Adrenal gland (tissue), 19 donors: ENCODE measurements at places on chromosomes 13 and 19. TPM values are rescaled to one million over a fixed set of nuclear protein-coding genes. Genes with fewer than 3 reads are reported as not detected.

DNA sequence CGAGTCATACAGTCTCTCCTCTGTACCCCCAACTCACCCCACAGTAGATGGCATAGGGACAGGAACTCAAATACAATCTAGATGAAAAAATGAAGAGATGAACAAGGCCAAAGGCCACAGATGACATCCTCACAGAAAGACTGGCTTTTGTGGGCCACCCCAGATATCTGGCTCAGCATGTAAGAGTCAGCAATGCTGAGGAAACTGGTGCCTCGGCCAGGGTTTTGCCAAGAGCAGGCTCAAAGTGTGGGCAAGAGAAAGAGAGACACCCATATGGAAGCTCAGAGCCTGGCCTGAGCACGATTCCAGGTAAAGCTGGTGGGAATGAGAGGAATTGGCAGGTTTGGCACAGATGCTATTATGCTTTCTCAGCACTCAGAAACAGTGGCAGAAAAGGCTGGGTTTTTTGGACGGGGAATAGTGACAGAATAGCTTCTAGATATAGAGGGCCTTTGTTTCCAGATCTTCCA is 460.6 kb downstream of the FOXO1 start:
- no peak for DNase-seq

DNA sequence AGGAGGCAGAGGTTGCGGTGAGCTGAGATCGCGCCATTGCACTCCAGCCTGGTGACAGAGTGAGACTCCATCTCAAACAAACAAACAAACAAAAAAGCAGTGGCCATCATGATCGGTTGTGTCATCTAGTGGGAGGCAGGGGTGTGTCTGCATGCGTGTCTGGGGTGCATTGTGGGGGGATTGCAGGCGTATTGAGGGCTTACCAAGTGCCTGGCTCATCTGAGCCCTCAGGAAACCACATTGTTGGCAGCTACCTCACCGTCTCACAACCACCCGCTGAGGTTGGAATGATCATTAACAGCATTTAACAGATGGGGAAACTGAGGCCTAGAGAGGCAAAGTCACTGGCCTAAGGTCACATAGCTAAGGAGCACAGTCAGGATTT is 30.5 kb downstream of the NFIC start:
- no peak for DNase-seq

GRCh38 chr19:55580628-55581144 is at the start of gene ZNF579:
Gene ZNF579, minus strand, starts transcription at chr19:55580848. Its CDS starts 1,209 bp downstream, at chr19:55579639.
- peak; percentile 89 for DNase-seq

GRCh38 chr13:29858667-29859066 is 8.2 kb upstream of the UBL3 start:
- DNase-seq = no peak

DNA sequence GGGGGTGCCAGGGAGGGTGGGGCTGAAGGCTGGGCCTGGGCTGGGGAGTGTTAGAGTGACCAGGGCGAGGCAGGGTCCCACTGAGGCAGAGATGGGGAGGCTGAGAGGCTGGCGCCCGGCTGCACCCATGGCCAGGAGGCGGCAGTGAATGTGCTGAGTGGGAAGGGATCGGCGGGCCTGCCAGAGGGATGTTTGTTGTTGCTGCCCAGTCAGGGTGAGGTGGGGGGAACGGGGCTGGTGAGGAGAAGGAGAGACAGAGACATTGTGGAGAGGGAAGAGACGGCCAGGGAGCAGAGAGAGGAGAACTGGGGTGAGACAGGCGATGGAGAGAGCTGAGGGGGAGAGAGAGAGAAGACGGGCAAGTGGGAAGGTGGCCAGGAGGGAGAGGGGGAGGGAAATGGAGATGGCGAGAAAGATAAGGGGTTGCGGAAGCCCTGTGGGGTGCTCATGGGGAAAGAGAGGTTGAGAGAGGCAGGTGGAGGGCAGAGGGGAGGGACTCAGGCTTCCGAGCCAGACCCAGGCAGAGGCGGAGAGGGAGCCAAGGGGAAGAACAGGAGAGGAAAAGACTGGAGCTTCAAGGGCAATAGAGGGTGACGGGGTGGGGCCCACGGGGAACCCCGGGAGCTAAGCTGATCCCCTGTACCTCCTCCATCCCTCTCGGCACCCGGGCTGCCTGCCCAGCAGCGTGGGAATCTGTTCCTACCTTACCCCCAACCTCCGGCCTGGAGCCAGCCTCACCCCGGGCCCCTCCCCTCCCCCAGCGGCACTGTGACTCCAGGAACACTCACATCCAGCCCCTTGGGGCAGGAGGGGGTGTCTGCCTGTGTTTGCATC is 690 bp upstream of the B3GNT8 start:
- DNase-seq = peak; percentile 61

DNA sequence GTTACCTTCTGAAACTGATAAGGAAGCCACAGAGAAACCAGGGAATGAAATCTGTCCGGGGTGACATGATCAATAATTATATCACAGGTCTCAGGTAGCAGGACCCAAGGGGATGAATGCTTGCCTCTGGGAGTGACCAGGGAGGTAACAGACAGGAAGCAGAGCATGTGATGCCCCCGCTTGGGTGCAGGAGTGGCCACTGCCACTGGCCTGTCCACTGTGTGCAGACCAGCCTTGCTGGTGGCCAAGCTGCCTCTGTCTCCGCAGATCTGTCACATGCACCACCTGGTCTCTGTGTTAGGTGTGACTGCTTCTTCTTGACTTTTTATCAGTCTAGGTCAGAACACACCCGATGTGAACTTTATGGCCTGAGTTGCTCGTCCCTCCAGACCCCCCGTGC is 71.8 kb downstream of the PEPD start:
- no peak for DNase-seq

DNA sequence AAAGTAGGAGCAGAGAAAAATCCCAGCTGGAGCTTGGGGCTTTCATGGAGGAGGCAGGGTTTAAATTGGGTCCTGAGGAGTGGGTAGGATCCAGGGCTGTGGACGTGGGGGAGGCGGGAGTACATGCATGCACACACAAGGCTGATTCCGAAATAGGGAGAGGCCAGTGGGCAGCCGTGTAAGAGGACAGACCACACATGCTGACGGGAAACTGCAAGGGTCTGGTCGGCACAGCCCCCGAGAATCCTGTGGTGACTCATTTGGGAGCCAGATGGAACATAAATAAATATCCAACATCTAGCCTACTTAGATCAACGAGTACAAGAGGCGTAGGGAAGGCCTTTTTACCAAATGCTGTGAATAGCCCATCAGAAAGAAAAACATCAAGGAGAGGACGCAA is 216.3 kb upstream of the ZNF507 start:
- DNase-seq = no peak

DNA sequence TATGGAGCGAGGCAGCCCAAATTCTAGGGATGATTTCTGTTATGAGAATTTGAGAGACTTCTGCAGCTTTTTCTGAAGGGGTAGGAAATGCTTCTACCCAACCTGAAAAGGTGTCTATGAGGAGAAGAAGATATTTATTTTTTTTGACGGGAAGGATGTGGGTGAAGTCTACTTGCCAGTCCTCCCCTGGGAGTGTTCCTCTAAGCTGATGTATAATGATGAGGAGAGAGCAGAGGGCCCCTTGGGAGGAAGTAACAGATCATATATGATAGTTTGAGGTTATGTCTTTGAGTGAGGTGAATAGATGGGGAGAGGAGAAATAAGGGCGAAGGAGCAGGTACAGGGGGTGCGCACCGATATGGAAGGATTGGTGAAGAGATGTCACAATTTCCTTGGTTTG is 910.6 kb upstream of the SLITRK5 start:
- DNase-seq = no peak

GRCh38 chr13:98524391-98524790 is 52.5 kb downstream of the STK24 start:
- DNase-seq = no peak

GRCh38 chr13:80336370-80336769 is 4.6 kb downstream of the SPRY2 start:
- no peak for DNase-seq

- peak; percentile 4 for DNase-seq
These were observed 1558.5 kb downstream of the UQCRFS1 start for GRCh38 chr19:27654266-27654990.

GRCh38 chr13:91228108-91228507 is 119.4 kb upstream of the MIR17HG start:
- DNase-seq = no peak

GRCh38 chr19:49691243-49692146 is 579 bp downstream of the CPT1C start:
- DNase-seq = no peak

- DNase-seq = no peak
These were observed 10.1 kb downstream of the AP2S1 start for GRCh38 chr19:46840498-46840942.

- DNase-seq = no peak
These were observed 47.0 kb downstream of the SMIM24 start for GRCh38 chr19:3433313-3433712.

DNA sequence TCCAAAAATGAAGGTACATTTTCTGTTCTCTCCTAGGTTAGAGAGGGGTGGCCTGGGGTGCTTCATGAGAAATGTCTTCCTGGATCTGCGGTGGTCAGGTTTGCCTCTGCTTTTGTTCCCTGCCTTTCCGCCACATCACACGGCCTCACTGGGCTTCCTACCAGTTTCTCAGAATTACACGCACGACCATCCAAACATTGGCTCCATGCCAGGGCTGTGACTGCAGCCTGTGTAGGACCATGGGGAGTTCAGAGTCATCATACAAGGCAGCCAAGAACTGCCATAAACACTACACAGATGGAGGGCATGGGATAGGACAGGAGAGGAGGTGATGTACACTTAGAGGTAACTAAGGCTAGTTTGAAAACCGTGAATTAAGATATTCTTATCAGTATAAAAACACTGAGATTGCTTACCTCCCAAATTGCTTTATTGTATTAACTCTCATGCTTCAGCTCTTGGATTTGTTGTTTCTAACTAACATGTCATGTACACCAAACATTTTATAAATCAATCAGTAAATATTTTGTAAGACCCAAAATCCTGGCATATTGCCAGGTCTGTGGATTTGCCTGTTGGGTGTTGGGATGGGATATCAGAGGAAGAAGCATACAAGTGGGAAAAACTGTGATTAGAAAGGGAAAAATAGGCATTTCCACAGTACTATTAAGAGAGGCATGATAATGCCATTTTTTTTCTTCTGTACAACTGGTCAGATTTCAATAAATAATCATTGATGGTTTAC is 45.2 kb downstream of the CDADC1 start:
- DNase-seq = peak; percentile 56

DNA sequence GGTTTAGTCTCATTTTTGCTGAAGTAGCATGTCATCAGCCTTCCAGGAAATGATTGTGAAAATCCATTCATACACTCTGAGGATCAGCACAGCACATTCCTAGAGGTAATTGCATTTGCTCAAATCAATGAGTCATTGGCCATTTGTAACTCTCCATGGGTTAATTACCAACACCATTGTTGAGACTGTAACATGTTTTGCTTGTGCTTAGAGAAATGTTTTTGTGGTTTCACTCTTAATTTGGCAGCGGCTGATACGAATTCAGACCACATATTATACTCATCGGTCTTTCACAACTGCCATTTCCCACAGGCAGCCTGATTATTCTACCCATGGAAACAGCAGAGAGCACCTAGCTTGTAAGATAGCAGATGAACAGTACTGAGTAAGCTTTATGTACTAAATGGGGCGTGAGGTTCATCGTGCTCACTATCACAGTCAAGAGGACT is 110.3 kb downstream of the NHLRC3 start:
- no peak for DNase-seq

- DNase-seq = no peak
These were observed 102.9 kb downstream of the FRY start for GRCh38 chr13:32134241-32135055.

DNA sequence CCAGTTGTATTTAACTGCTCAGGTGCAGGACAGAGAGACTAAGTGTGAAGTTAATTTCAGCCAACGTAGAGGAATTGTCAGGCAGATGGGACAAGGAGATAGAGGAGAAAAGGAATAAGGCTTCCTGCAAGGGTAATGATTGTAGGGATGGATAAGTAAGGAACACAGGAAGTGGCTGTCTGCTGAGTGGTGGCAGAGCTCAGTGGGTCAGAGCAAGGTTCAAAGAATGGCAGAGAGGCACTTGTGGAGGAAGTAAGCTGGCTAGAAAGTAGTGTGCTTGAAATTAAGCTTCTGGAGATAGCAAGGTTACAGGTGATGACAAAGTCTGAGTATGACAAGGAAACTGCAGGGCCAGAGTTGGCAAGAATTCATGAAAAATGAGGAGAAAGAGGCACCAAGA is 47.9 kb downstream of the USPL1 start:
- DNase-seq = no peak

DNA sequence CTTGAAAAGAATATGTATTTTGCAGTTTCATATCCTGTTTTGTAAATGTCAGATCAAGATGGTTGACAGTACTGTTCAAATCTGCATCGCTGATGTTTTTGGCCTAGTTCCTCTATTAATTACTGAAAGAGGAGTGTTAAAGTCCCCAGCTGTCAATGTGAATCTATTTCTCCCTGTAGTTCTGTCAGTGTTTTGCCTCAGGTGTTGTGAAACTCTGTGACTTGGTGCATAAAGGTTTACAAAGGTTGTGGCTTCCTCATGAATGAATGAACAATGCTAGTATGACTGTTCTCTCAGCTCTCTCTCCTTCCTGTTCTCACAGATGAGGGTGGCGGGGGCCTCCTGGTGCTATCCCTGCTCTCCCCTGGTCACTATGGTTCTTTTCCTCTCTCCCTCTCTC is 142.4 kb downstream of the MYCBP2 start:
- DNase-seq = no peak

DNA sequence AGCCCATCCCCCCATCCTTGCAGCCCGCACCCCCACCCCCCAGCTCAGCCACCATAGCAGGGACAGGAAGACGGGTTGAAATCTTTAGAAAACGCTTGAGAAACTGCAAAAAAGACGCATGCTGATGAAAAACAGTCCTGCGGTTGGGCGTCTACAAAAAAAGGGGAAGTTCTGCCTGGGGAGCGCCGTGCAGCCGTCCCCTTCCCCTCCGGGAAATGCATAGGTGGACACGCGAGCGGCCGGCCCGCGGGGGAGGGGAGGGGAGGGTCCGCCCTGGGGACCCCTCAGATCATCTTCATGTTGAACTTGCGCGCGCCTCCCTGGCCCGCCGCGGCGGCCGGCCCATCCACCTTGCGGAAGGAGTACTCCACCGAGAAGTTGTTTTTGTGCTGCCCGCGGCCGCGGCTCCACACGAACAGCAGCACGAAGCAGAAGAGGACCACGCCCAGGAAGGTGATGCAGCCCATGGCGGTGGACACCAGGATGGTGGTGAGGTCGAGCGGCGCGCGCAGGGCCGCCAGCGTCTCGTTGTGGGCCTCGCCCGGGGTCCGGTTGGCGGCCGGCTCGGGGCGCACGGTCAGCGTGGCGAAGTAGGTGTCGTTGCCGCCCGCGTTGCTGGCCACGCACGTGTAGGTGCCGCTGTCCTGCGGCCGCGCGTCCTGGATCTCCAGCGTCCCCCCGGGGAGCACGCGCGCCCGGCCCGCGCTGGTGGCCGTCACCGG is 7.9 kb upstream of the PEAK3 start:
- DNase-seq = no peak

The KIR2DL1 gene
- not detected for polyA plus RNA-seq

The CNFN gene
- 7.4 TPM for polyA plus RNA-seq

The GGN gene
- not detected for polyA plus RNA-seq

The SSC5D gene
- 10.0 TPM for polyA plus RNA-seq

The KIR2DL3 gene
- 0.24 TPM for polyA plus RNA-seq

The SPACA4 gene
- not detected for polyA plus RNA-seq

The KASH5 gene
- not detected for polyA plus RNA-seq

The ZNF790 gene
- polyA plus RNA-seq = 3.5 TPM

The CGB3 gene
- not detected for polyA plus RNA-seq

The SYT5 gene
- 52.0 TPM for polyA plus RNA-seq

The EFNA2 gene
- polyA plus RNA-seq = not detected
